ENCODE measurements at places on chromosomes 4 and X.
A peak's percentile ranks its signal among the peaks of the same experiment; 100 is the strongest.

- DNase-seq, result peak; percentile 22
These were observed 438.3 kb downstream of the GPAT3 start for GRCh38 chr4:83974111-83974780.

GRCh38 chr4:86846921-86847320, 2.3 kb downstream of the SLC10A6 start:
- DNase-seq, result no peak

DNA sequence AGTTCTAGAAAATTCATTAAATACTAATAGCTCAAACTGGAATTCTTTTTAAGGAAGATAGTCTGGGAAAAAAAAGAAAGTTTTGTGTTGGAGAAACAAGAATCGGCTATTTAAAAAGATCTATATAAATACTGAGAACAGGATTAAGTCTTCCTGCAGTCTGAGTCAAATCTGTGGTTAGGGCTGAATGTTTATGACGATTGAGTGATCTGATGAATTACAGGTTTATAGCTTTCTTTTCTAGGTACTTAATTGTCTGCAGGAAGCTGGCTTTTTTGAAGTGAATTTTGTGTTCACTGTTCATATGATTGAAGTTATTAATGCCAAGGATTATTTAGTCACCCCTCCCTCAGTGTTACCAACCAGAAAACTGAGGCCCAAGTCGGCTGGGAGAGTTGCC, 42.2 kb downstream of the TLL1 start:
- no peak for DNase-seq

DNA sequence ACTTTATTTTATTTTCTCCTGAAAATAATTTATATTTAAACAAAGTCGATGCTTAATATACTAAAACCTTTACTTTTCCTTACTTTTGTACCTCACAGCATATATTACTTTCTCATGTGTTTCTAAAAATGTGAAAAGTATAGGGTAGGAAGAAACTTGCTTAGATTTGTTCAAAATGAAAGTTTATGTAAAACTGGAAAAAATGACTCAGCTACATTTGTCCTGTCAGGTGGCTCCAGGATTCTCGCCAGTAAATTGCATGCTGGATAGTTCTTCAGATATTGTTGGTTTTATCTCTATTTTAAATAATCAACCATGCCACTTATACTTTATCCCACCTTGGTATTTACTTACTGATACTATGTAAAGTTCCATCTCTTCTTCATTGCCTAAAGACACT, 159.2 kb upstream of the NDST4 start:
- DNase-seq, result no peak

DNA sequence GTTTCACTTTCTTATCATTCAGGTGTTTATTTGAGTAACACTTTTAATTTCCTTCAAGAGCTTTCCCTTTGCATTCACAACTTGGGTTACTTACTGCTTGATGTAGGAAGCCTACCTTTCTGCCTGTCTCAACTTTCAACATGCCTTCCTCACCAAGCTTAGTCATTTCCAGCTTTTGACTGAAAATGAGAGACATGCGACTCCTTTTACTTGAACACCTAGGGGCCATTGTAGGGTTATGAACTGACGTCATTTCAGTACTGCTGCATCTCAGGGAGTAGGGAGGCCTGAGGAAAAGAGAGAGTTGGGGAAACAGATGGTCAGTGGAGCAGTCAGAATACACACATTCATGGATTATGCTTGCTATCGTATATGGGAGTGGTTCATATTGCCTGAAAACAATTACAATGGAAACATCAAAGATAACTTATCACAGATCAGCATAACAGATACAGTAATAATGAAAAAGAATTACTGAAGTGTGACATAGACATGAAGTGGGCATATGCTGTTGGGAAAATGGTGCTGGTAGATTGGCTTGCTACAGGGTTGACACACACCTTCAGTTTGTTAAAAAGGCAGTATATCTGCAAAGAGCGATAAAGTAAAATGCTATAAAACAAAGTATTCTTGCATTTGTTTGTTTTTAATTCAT, 25.7 kb downstream of the USP53 start:
- peak; percentile 8 for DNase-seq

DNA sequence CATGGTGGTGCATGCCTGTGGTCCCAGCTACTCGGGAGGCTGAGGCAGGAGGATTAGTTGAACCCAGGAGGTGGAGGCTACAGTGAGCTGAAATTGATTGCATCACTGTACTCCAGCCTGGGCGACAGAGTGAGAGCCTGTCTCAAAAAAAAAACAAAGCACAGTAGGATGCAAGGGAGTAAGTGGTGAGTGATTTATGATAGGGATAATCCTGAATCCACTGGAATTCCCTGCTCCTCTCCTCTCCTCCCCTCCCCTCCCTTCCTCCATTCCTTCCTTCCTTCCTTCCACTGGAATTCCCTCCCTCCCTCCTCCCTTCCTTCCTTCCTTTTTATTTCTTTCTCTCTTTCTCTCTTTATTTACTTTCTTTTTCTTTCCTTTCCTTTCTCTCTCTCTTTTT, 40.9 kb upstream of the NKRF start:
- no peak for DNase-seq

DNA sequence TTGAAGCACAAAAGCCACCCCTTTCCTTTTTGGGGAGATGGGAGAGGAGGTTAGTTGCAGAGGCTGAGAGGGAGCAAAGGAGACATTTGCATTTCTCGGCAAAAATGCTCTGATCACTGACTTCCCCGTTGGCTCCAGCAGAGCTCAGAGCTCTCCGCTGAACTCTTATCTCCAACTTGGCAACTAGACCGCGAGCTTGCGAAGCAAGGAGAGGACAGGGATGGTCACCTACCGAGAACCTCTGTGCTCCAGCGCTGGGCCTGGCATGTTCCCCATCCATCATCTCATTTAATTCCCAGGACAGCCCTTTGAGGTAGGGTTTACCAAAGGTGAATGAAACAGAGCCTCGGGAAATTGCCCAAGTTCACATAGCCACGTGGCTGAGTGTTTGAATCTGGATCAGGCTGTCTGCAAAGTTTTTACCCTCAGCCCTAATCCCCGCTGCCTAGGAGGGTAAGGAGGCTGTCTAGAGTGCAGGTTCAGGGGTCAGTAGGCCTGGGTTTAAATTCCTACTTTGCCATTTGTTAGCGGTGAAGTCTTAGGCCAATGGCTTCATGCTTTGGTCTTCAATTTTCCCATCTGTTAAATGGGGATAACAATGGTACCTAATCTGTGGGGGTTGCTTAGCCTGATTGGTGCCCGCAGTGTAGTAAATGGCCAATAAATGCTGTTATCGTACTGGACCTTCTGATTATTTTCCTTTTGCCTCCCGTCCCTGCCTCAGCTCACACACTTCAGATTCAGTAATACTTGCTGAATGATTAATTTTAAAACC, 3.8 kb upstream of the CITED1 start:
- DNase-seq, result no peak

DNA sequence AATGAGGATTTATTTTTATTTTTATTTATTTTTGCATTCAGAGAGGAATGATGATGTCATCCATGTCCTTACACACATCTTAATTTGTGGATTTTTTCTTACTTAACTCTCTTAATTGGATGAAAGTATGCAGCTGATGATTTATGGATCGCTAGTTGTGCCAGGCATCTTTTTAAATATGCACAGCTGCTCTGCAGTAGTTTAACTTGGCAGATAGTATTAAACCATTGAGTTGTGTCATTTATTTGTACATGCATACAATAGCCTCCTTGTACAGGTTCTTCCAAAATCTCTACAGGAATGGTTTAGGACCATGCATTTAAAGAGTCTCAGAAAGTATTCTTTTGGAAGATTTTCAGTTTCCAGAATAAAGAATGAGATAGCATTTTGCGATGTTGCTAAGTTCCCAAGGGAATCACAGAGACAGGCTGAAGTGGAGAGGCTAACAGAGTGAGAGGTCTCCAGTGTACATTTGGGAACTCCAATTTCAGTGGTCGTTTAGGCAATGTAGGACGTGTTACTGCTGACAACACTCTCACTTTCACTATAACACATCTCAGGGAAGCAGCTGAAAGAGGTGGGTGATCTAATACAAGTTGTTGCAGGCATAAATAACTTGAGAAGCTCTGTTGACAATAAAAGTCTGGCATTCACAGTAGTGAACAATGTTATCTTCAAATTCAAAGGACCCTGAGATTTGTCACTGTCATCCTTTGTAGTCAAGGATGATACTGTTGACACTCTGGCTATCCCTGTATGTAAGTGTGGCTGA, 49.9 kb upstream of the SCRG1 start:
- no peak for DNase-seq

- peak; percentile 46 for DNase-seq
These were observed 108.0 kb downstream of the TMEM131L start for GRCh38 chr4:153573881-153574802.

DNA sequence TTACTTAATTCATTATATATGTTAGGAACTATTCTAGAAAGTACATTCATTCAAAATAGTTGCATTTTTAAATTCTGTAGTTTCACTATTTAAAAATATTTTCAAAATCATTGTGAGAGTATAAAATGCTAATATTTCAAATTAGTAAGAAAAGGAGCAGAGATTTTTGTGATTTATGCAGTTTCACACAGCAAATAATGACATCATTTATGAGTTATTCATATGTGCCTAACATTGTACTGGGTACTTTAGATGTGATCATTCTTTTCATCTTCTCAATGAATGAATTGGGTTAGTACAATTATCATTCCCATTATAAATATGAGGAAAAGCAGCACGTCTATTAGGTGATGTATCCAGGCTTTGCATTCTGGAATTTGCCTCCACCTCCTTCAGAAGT, 1451.0 kb upstream of the IGFBP7 start:
- DNase-seq, result no peak

- DNase-seq, result no peak
These were observed 2170.2 kb downstream of the PCDH7 start for GRCh38 chr4:32890398-32890797.

GRCh38 chr4:7244751-7245320, 52.5 kb downstream of the SORCS2 start:
- no peak for DNase-seq

GRCh38 chrX:22664826-22665225, 334.9 kb upstream of the DDX53 start:
- DNase-seq, result no peak

DNA sequence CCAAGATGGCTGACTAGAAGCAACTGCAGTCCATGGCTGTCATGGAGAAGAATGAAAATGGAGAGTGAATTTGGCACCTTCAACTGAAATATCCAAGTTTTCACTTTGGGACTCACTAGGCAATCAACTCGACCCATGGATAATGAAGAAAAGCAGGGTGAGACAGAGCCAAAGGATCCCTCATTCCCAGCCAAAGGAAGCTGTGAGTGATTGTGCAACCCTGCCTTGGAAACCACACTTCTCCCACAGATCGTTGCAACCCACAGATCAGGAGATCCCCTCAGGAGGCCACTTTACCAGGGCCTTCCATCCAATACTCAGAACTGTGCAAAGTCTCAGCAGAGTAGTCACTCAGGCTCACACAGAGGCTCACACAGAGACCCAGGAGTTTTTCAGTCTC, 4.5 kb downstream of the CFAP299 start:
- DNase-seq, result no peak

DNA sequence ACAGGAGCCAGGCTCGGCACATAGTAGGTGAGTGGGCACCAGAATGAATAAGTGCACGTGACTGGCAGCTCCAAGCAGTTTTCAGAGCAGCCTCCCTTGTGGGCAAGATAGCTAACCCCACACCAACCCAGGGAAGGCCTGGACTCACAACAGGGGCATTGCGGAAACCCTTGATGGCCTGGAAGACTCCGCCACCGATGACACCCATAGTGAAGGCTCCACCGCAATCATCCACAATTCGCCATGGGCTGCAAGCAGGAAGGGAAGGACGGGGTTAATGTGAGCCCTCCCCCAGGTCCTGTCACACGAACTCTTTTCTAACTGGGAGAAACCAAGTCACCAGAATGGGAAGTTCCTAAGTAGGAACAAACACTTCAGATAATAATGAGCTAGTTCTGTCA, 957 bp downstream of the TIMM17B start:
- DNase-seq, result no peak

DNA sequence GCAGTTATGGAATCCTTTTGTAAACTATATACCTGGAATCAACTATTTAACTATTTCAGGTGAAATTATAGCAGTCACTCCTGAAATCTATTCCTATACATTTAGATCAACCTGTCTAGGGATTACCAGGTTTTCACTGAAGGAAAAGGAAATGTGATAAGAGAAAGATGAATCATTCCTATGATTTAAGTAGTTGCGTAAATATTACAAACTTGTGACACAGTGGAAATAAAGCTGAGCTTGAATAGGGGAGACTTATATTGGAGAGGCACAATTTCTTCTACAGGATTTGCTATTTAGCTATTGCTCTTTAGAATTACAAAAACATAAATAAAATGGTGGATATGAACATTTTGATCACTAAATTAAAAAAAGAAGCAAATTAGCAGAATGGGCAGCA, 284.1 kb upstream of the EPHA5 start:
- no peak for DNase-seq

DNA sequence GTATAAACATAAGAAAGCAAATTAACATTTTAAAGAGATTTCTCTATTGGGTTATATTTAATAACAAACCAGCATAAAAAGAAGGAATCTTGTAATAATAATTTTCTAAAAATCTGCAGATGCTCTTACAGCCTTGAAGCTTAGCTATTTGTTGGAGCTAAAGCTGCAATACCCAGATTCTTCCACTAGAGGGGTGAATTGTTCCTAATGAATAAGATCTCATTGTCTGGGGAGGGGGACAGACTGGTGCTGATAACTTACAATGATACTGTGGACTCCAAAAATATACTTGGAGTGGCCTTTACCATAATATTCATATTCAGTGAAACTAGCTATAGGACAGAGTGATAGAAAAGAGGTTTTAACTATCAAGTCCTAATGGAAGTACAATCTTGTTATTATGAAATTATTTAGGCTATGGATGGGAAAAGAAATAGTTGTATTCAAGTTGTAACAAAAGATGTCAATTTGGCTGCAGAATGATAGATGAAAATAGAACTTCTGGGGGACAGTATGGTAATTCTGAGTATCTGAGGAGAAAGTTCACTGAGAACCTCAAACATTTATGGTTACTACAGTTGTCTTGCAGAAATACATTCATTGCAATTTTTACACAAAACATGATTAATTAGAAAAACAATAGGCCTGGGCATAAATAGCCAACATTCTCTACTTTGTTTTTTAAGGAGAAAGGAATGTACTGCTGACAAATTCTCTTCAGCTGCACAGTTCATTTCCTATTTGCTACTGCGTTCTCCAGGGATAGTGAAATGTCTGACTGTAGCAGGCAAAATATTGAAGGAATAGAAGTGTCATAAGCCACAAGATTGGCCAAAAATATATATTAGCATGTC, 443.3 kb downstream of the GBA3 start:
- peak; percentile 3 for DNase-seq

All from trophoblast cell (in vitro differentiated cells and primary cell).